ENCODE measurements at places on chromosomes 3 and 15.
A peak's percentile ranks its signal among the peaks of the same experiment; 100 is the strongest.

GRCh38 chr3:55591888-55592287 is 104.8 kb upstream of the WNT5A start:
- DNase-seq: no peak

DNA sequence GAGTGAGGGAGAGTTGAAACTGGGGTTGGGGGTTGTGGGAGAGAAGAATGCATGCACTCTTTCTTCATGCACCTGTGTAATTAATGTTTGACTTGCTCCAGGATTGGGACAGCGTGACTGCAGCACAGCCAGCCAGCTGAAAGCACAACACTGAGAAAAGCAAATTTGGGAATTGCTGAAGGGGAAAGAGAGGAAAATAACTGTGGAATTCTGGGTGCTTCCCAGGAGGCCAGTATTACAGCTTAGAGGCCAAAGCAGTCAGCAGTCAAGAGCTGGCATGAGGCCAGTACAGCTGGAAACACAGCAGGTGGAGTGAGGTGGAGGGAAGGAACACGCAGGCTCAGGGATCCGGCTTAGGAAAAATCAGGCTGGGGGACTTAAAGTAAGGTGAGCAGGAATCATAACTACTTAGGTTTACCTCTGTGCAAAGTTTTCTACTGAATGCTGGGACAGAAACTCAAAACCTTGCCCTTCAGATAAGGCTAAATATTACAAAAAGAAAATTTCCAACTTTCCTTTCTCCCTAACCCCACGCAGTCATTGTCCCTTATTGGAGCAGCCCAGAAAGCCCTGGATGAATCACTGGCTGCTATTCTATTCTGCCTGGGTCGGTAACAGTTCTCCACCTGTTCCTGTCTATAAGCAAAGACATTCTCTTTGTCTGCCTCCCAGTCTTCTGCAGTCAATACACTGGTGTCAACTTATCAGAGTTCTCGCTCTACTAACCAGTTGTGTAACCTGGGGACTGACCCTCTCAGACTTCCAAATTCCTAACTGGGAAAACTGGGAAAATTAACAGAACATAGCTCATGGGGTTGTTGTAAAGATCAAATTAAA is 167.2 kb downstream of the MAGI1 start:
- peak; percentile 76 for DNase-seq

- DNase-seq: no peak
Observed at GRCh38 chr3:71118436-71118835, 465.1 kb downstream of the FOXP1 start.

DNA sequence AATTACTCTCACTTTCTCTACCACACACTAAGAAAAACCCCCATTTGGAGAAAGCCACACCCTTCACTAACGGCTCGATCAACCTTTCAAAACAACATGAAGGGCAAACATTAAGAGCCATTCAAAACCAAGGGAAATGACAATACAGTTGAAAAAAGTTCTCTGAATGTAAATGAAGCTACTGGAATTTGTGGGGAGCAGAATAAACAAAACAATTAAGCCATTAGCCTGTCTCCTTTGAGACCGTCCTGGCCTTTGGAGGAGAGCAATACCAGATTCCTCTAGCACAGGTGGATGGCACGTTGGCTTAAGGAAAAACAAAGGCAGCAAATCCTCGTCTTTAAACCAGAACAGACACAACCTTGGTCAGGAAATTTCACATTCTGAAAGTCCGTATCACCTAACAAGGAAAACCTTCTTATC is 18.7 kb downstream of the MYO1E start:
- DNase-seq: no peak

- DNase-seq: peak; percentile 0
Observed at GRCh38 chr3:34882764-34883163, 756.6 kb upstream of the ARPP21 start.

GRCh38 chr15:93268066-93268465 is 179.1 kb upstream of the RGMA start:
- DNase-seq: no peak

DNA sequence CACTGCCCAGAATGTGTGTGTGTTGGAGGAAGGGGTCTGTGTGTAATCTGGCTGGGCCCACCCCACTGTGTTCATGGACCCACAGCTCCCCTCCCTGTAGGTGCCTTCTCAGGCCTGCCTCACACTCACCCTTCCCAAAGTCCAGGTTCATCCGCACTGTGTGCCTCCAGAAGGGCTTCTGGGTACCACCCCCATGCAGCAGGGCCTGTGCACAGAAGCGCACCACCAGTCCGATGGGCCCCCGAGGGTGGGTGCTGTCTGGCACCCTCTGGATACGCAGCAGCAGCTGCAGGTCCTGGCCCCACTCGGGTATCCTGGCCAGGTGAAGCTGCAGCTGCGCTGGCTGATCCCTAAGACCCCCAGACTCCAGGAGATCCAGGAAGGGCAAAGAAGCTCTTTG is 12.8 kb upstream of the TGM5 start:
- DNase-seq: no peak

DNA sequence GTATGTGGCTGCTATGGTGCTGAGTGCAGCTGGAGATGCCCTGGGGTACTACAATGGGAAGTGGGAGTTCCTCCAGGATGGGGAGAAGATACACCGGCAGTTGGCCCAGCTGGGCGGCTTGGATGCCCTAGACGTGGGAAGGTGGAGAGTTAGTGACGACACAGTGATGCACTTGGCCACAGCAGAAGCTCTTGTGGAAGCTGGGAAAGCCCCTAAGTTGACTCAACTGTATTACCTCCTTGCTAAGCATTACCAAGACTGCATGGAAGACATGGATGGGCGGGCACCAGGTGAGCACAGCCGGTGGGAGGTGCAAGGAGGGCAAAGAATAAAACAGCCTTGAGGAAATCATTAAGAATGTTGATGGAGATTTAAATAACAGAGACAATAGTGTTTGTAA is 2.9 kb downstream of the ADPRH start:
- no peak for DNase-seq

- no peak for DNase-seq
Observed at GRCh38 chr3:171255236-171255806, 204.9 kb downstream of the TNIK start.

- no peak for DNase-seq
Observed at GRCh38 chr15:29311696-29312095, 42.1 kb upstream of the NSMCE3 start.

DNA sequence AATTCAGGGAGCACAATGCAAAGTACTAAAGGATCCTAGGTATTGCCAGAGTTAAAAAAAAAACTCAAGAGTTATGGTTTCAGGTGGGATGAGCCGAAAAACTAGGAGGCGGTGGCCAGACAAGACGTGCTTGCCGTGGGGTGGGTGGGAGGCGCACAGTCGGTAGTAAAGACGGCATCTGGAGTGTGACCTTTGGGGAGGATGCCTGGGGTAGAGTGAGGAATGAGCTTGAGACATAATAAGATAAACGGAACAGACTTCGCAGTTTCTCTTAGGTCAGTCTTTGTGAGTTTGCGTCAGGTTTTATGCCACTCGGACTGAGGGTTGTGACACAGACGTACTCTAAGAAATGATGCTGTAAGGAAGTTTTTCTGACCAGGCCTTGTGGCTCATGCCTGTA is 139.6 kb downstream of the LRRK1 start:
- DNase-seq: no peak

DNA sequence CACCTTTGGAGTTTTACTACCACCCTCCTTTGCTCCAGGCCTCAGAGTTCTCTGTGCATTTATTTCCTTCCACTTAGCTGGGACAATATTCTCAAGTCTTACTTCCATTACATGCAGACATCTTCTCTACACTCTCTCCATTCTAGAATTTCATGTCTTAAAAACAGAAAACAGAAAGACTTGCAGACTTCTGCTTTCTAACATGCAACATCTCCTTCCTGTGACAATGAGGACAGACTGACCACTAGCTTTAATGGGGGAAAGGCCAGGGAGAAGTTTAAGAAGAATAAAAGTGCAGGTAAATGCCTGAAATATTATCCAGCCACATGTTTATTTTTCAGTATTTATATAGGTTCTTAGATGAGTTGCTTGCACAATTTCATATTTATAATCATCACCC is 17.1 kb upstream of the CSTA start:
- DNase-seq: no peak

- no peak for DNase-seq
Observed at GRCh38 chr3:106640353-106640752, 736.9 kb upstream of the CCDC54 start.

GRCh38 chr3:127802606-127803005 is 19.7 kb downstream of the MGLL start:
- no peak for DNase-seq

DNA sequence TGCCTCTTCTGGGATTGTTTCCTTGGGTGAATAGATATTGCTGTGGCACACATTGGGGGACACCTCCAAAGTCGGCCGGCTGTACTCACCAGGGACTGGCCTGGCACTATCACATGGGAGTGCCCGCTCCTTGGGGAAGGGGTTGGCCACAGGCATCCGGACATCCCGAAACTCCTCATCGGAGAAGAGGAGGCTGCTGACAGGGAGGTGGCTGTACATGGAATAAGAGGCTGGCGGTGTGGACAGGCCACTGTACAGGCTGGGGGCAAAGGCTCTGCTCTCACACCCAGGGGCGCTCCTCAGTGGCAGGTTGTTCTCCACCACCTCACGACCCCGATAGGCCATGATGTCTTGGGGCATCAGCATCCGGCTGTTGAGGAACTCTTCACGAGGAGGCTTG is 15.7 kb downstream of the BCL6 start:
- no peak for DNase-seq

DNA sequence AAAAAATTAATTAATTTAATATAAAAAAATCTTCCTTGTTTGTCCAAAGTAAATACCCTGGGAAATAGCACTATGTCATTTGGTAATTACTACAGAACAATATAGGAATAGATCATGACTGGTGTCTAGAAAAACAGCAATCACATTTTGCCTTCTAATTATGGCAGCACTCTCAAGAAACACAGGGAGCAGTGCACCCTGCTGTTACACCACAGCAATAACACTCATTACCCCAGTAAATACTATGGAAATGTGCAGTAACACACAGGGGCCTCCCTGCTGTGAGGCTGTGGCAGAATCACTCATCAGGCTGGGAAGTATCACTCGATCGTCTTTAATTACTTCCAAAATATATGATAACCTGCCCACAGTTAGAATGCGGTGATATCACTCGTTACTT is 646.0 kb downstream of the TUSC7 start:
- DNase-seq: peak; percentile 76
